AG08395 (cell line): ENCODE measurements at places on chromosomes 11 and 22.

DNA sequence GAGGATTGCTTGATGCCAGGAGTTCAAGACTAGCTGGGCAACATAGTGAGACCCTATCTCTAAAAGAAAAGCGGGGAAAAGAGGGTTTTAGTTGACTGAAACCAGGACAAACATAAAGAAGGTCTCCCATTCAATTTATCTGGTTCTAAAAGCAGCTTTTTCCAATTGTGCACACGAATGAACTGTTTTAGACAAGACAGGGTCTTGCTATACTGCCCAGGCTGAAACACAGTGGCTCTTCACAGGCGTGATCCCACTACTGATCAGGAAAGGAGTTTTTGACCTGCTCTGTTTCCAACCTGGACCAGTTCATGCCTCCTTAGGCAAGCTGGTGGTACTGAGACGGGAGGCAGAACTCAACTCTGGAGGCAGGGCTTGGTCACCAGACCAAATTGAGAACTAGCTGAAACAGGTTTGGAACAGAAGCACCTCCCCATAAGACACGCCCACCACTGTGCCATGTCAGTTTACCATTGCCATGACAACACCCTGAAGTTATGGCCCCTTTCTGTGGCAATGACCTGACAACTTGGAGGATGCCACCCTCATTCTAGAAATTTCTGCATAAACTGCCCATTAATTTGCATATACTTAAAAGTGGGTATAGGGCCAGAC is 2.8 kb upstream of the NUCB2 start:
- DNase-seq = no peak

- DNase-seq = no peak
Observed at GRCh38 chr11:66289548-66290329, 796 bp upstream of the YIF1A start.

DNA sequence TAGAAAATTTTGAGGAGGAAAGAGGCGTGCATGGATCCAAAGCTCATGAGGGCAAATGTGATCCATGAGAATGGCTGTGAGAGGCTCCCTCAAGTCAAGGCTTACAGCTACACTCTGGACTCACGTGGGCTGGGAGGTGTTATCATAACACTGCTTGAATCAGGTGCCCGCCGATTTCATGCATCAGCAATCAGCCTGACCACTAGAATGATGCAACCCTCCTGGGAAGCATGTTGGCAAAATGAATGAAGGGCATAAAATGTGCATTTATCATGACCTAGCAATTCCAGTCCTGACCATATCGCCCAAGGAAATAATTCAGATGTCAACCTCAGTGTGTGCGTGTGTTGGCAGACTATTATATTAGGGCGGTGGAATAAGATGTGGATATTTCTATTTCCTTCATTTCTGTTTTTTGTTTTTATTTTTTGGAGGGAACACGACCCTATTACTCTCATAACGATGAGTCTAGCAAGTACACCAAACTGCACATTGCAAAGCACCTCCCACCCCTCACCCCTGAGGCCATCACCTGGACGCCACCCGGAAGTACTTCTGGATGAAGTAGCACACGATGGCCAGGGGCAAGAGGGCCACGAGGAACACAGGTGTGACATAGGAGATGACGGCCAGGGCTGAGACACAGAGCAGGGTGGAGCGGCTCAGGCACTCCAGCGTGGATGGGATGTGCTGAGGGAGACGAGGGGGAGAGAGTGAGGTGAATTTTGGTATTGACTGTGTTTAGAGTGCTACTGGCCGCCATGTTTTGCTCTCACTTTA is 15.7 kb upstream of the KCNJ11 start:
- DNase-seq = no peak

DNA sequence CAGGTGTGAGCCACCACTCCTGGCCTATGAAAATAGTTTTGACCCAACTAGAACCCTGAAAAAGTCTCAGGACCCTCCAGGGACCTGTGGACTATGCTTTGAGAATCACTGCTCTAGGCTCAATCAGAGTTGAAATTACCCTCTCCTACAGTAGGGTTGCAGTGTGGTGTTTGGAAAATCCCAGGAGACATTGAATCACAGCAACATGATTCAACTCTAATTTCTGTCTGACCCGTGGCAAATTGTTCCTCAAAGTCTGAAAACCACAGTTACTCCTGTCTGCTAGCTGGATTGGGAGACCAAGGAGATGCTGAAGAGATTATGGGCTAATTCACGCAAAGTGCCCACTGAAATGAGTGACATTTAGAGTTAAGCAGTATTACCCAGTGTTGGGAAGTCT is 5.4 kb upstream of the MTMR3 start:
- DNase-seq = peak; percentile 76

DNA sequence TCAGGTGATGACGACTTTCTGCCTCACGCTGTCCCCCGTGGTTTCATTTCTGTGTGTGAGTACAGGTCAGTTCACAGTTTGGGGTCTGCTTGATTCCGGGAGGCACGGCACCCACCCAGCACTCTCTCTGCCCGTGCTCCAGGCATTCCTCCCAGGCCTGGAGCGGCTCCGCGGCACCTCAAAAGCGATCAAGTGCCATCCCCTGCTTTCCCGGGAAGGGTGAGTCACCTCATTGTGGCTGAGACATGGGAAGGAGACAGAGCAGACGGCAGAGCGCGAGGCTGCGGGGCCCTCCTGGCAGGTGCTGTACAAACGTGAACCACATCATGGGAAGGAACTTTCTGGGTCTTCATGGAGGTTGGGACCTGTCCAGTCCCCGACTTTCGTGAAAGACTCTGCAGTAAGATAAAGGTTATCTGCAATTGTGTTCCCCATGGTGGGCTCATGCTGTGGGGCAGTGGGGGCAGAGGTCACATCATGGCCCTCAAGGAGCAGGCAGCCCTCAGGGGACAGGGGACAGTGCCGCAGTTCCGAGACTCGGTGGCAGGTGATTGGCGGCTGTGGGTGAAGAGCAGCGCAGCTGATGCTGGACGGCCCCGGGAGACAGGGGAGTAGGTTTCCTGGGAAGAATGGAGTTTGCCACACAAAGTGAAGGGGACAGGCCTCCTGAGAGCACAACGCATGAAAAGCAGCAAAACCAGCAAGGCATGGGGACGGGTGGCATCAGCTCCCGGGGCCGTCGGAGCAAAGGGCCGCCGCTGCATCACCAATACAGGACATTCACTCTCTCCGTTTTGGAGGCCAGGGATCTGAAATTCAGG is 65.3 kb downstream of the CELSR1 start:
- DNase-seq = no peak

DNA sequence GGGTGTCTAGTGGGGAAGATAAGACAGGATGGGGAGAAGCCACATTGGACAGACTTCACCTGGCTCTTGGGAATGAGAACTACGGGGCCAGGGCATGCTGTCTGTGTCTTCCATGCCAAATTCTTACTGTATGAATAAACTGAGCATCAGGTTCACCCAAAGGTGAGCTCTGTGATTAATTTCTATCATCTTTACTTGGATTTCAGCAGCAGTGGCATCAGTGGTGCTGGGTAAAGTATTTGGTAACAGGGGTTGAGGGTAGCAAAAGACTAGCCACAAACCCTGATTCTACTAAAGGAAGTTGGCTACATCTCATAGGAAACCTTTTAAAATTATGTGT is 38.8 kb downstream of the IRAG1 start:
- DNase-seq = no peak

DNA sequence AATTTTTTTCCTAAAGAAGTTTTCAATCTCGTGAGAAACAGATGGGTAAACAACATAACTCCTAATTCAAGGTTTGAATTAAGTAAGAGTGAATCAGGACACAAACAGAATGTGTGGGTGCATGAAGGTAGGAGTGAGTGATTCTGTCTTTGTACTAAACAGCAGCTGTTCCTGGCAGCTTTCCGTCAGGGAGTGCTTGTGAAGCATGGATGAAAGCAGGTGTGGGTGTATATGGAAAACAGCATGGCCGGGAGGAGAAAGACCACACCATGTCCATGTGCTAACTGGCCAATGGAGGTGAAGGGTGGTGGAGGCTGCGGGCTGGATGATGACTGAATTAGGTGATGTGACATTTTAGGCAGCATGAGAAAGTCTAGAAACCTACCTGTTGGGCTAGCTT is 49.6 kb downstream of the BARX2 start:
- no peak for DNase-seq

- no peak for DNase-seq
Observed at GRCh38 chr22:20615021-20615420, 107.6 kb downstream of the MED15 start.

- DNase-seq = peak; percentile 22
Observed at GRCh38 chr11:69704508-69705253, 859 bp upstream of the FGF19 start.

GRCh38 chr11:6095798-6096197 is 11.7 kb upstream of the OR56B4 start:
- DNase-seq = no peak

- DNase-seq = no peak
Observed at GRCh38 chr11:13062115-13062514, 53.0 kb downstream of the RASSF10 start.

- DNase-seq = no peak
Observed at GRCh38 chr11:106193956-106194355, 116.5 kb downstream of the AASDHPPT start.

DNA sequence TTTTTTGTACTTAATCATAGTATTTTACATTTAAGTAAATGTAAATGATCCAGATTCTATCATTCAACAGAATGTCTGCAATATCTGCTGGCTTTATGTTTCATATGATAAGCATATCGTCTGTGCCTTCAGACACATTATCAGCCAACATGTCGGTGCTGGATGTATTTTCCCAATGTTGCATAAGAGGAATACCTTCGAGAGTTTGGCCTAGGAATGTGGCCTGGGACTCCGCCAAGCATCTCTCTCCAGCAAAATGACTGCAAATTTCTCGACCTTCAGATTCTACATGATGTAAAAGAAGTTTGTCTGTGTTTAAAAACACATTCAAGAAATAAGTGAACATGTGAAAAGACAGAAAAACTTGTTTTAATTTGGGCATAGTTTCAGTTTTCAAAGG is 6.9 kb downstream of the BDNF start:
- no peak for DNase-seq

DNA sequence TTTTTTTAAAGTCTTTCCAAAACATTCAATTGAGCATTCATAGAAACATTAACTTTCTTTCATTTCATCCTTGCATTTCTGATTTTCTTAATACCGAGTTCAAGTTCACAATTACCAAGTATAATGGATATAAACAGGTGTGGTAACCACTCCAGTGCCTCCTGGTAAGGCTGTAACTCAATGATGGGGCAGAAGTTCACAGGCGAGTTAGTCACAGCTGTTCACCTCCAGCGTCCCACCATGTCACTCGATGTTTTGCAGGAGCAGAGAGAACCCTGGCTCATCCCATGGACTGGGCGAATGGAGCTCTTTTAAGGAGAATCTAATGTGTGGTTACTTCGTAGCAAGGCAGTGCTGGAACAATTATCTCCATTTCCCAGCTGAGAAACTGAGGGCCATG is 94.4 kb upstream of the ALX4 start:
- no peak for DNase-seq

DNA sequence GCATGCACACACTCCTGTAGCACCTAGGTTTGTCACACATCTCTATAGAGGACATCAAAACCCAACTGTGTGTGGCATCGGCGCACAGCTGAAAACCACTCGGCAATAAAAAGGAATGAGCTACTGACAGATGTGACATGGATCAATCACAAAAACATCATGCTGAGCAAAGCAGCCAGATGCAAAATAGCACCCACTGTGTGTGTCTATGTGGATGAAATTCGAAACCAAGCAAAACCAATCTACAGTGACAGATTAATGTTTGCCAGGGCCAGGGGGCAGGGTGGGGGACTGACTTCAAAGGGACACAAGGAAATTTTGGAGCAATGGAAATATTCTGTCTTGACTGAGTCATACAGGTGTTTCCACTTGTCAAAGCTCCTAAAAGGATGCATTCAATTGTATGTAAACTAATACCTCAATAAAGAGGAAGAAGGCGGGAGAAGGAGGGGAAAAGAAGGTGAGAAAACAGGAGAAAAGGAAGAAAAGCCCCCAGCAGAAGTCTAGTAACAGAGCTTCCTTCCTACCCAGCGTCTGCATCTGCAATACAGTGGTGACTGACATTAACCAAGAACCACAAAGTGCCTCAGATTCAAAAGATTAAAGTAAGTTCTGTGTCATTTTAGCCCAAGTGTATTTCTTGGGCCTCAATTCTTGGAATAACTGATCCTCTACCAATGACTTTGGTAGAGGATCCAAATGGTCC is 49.8 kb downstream of the PACSIN2 start:
- DNase-seq = peak; percentile 26
